Stimulated activated naive CD8-positive, alpha-beta T cell treated with anti-CD3 and anti-CD28 coated beads, Interleukin-15, amount 100 ng/mL, for 72 hours (primary cell): ENCODE measurements at places on chromosomes 5 and 9.

DNA sequence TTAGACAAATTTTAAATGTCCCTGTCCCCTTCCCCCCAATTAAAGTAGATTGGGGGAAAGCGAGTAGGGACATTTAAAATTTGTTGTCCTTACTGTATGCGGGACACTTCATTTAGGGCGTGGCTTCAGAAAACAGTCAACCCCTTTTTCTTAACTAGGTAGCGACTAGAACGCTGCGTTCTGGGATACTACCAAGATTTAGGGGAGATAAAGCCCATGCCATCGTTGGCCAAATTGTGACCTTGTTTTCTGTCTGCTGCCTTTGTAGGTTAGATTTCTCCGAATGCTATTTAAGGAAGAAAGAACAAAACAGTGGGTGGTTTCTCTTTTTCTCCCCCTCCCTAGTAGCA lies 1.2 kb downstream of the CKS2 start:
- no peak for DNase-seq

DNA sequence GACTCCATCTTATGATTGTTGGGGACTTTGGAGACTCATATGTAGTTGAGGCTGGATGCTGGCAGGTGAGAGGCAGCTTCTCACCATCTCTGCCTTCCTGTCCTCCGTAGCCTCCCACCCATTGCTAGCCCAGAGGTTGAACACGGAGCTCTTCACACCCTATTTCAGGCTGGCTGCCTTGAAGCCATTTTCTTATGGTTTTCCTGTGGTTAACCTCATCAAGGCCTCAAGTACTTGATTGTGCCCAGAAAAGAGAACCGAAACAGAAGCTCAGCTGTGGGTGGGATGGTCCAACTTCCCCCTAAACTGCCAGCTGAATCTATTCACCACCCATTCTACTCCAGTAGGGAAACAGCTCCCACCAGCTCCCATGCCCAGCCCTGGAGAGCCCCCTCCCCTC lies 102.9 kb downstream of the LIFR start:
- peak; percentile 78 for DNase-seq

DNA sequence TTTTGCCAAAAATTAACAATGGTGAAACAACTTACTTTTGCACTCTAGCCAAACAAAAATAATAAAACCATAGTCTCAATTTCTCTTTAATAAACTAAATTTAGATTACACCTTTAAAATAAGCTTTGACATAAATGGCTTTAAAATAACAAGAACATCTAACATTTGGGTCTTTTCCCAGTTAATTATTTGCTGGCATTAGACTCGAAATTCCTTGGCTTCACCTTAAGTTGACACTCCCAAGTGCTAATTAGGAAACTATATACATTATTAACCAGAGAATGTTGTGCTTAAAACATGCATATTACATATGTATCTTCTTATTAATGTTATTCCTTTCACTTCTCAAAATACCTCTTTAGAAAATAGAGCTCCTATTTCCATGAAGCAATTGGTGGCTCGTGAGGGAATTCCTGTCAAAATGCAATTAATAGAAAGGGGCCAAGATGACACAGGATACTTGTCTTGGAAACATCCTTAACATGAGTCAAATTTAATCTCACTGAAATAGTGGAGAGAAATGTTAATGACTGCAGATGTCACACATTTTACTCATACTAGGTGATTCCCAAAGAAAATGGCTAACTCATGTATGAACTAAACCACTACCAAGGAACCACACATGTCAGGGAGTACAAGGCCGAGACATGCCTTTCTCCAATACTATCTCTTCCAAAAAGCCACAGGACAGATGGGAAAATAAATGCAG lies 932.9 kb upstream of the DMAC1 start:
- no peak for DNase-seq

DNA sequence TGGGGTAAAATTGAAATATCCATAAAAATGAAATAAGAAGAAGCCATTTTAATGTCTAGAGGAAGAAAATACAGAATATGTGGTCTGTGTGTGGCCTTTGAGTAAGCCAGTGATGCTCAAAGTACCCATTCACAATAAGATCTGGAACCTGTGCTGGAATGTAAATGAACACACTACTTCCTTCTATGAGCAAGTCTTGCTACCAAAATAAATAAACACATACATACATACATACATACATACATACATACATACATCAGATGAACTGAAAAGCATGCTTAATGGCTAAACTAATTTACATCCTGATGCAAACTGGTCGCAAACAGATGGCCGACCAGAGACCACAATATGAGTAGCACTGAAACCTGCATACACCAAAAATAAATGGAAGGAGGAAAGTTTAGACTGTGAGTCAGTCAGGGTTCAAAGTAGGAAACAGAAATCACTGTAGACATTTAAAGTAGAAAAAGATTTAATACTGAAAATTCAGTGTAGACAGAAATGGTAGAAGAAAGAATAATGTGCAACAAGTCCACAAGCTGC lies 317.6 kb downstream of the CAAP1 start:
- DNase-seq: no peak

DNA sequence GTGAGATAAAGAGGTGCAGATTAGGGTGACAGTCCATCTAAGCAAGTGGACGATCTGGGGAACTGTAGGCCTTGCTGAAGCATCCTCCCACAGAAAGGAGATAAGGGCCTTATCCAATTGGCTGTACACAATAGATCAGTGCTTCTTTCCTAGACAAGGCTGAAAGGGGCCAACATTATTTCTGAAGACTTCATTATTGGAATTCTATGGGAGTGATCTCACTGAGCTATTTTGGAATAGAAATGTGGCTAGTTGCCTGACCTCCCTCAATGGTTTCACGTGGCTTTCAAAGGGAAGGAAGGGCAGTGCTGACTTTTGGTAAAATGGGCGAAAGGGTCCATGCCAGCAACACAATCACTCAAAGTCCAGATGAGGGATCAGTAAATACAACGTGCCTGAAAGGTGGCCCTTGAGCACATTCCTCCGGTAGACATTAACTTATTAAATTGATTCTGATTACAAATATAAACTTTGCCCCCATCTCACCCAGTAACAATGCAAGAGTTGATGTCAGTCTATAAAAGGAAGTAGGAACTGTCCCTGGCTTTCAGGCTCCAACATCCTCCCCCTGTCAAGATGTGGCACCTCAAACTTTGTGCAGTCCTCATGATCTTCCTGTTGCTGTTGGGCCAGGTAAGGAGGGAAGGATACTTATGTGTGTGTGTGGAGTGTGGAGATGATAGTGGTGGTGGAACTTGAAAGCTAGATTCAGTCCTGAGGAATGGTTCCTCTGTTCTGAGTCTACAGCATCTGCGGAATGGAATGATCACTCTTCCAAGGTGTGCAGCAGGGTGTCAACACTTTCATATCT lies at the start of gene LEAP2:
TSS of gene LEAP2 (plus strand) at position 550 of the 811 bp plus-strand sequence. CDS start at position 577, 27 bp downstream.
- no peak for DNase-seq

GRCh38 chr5:35363387-35363965 lies 133.2 kb upstream of the PRLR start:
- no peak for DNase-seq

DNA sequence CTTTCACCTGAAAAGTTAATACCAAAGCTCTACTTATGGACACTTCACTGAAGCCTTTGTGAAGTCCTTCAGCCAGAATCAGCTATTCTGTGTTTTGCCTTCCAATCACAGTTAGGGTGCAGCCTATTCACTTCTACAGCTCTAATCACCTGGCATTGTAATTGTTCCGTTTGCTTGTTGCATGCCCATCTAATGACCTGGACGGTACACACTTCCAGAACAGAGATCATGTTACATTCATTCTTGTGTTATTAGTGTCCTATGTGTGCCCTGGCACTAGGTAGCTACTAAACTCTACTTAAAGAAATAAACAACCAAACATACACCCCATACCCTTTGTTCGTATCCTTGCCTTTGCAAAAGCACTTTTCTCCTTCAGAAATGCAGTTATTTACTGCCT lies 1162.9 kb upstream of the WWC1 start:
- DNase-seq: no peak

- DNase-seq: peak; percentile 59
These were observed 709 bp downstream of the WHRN start for GRCh38 chr9:114504341-114505186.

DNA sequence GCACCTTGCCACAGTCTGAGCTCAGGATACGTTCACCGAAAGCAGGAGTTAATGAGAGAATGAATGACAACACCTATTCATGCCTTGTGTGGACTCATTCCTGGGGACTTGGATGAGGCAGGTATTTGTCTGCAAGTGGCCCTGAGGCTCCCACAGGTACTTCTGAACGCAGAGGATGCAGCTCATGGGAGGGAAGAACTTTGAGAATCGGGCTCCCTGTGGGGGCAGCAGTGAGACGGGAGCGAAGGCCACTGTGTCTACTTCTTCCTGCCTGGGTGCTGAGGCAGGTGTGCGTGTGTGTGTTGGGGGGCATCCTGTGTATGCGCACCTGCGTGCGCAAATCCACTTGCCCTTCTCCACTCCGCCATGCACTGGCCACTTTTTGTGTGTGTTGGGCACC lies 42.2 kb downstream of the PTPN3 start:
- no peak for DNase-seq

DNA sequence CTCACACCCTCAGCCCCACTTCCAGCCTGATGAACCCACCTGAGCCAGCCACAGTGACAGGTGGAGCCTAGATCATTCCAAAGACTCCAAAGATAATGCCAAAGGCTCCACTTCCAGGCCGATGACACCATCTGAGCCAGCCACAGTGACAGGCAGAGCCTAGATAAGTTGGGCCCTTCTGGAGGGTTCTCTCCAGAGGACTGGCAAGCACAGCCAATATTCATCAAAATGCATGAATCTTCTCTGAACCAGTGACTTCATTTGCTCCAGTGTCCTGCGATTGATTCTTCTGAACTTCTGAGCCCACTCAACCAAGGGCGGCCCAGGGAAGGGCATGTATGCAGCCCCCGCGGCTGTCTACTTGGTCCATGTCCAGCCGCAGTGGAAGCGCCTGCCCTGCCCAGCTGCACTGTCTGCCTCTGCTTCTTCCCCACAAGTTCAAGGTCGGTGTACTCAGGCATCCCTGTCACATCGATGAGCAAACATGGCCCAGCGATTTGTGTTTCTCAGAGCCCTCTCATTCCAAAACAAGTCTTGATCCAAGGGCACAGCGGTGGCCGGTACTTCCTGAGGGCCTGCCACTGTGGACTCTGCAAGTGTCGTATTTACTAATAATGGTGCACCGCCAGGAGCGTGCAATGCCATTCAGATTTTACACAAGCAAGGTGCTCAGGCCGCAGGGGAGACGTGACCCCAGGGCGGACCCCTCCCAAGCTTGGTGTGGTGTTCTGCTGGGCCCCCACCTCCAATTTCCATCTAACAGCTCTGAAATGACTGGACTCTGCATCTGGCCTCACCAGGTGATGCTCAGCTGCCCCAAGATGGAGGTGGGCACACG lies 107.0 kb downstream of the VAV2 start:
- no peak for DNase-seq

DNA sequence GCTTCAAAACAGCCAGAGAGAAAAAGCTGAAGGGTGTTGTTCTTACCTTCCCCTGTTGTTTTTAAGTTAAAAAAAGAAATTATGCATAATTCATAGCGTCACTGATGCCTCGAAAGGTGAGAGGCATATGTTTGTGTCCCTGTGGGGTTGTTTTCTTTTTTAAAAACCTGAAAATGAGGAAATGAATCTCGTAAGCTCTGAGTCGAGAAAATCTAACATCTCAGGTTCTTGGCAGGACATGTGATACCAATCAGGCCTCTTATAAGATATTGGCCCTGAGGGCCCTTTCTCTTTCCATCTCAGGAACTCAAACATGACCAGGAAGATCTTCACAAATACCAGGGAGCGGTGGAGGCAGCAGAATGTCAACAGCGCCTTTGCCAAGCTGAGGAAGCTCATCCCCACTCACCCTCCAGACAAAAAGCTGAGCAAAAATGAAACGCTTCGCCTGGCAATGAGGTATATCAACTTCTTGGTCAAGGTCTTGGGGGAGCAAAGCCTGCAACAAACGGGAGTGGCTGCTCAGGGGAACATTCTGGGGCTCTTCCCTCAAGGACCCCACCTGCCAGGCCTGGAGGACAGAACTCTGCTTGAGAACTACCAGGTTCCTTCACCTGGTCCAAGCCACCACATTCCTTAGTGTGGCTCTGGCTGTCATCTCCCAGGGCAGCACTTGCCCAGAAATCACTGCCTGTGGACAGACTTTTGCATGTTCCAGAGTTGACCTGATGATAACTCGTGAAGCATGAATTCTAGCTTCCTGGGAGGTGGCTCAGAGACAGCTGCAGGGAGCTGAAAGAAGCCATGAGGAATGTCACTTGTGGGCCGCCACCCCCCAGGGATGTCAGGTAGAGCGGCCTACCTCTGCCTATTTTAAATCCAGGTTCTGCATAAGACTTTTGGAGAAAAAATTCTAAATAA lies at the start of gene TAL2:
TSS of gene TAL2 (plus strand) at position 274 of the 921 bp plus-strand sequence. CDS start at position 314, 40 bp downstream.
- no peak for DNase-seq

- DNase-seq: peak; percentile 21
These were observed 164.8 kb upstream of the VCAN start for GRCh38 chr5:83306572-83307241.

- DNase-seq: peak; percentile 24
These were observed 92.7 kb upstream of the RUSC2 start for GRCh38 chr9:35397216-35397698.

GRCh38 chr9:71886015-71886414 lies 25.0 kb downstream of the ABHD17B start:
- peak; percentile 18 for DNase-seq

DNA sequence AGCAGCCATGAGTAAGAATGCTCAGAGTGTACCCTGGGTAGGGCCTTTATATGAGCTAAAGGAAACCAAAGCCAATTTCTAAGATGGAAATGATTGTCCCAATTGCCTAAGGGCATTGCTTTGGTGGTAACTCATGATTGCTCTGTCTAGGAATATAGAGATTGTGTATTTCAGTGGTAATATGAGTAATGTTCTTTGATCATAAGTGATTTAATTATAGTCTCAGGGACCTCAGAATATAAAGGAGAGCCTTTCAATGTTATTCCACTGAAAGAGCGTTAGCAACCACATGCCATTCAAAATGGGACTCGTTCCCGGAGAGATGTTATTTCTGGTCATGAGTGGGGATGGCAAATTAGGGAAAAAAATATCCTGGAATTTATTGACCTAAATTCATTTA lies 340.5 kb downstream of the ARHGEF28 start:
- DNase-seq: no peak

DNA sequence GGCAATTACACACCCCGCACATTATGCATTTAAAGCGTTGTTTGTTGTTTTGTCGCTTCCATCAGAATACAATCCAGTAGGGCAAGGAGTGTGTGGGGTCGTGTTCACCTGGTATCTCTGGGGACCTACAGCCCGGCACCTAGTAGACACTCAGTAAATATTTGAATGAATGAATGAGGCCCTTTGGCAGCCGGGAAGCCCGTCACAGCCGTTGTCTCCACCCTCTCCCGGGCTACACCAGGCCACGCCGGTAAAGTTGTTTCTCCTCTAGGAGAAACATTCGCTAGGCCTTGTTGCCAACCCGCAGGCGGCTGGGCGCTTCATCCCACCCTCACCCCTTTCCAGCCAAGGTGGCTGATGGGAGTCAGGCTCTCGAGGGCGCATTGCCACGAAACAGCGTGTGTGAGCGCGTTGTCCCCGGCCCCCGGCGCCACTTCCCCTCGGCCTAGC lies 876 bp upstream of the JAK2 start:
- DNase-seq: no peak
